ENCODE measurements at places on chromosomes 5 and 9.

GRCh38 chr5:57176350-57176857 is 2.5 kb downstream of the GPBP1 start:
- DNase-seq: no peak

DNA sequence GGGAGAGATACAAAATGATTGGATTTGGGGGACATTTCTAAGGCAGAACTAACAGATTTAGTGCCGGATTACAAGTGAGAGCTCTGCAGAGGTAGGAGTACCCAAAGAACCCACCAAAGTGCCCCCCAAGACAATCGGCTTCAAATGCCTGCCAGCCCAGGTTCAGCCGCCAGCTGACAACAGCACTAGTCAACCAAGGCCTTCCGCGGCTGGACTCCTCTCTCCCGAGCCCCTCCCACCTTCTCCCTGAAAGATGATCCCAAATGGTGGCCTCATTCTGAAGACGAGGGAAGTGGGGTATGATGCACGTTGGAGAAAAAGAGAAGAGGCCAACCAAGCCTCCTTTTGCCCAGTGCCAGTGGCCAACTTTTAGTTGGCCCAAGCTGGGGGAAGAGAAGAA is 210.4 kb upstream of the SLC30A5 start:
- no peak for DNase-seq

DNA sequence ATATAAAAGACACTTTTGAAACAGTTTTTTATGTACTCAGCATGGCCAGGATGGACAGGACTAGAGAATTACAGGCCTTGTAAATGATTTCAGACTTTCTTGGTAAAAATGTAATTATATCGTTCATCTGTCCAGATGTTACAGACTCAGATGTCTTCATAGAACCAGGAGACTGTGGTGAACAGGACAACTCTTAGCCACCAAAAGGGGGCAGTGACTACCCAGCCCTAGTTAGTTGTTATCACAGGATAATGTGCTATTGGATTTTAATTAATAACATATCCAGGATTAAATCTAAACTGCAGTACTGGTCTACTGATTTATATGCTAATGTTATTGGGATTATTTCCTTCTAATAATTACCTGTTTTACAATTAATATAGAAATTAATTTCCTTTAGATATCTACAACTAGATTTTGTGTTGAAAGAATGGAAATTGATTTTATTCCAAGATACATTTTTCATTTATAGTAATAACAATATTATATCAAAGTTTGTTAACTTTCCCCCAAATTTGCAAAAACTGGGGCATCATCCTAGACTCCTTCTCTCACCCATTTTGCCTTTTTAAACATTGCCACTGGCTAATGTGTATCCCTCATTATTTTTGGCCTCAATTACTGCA is 99.4 kb downstream of the MTREX start:
- DNase-seq: no peak

GRCh38 chr9:92151691-92152393 is 36.6 kb upstream of the SPTLC1 start:
- DNase-seq: no peak

DNA sequence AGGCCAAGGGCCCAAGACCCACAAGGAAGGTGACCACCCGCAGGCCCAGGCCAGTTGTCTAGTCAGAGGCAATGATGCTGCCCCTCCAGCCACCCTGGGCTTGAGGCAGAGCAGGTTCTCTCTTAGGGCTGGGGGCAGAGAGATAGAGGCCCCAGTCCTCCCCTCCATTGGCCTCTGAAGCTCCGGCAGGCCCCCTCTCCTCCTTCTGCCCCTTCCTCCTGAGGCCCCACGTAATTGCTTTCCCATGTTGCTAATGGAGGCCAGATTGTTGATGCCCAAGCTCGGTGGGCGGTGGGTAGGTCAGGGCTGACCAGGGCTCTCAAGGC is 26.6 kb upstream of the ENHO start:
- DNase-seq: no peak

DNA sequence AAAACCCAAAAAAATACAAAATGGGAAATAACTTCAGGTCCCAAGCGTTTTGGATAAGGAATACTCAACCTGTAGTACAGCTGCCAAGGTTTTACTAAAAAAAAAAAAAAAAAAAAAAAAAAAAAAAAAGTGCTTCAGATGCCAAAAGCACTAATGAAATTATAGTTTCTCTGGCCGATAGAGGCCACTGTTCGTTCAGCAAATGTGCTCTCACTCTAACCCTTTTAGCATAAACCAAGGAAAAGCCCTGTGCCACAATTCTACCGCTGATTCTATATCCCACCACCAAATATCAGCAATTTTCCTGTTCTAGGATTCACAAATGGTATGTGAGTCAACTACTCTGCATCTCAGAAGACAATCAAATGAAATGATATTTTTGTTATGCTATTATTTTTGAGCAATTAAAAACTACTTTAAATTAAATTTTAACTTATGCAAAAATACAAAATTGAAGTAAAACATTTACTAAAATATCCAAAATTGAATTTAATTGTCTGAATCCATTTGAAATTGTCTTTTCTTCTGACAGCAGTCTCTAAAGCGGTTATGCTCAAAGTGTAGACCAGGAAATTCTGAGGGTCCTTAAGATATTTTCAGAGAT is 79.8 kb downstream of the RICTOR start:
- no peak for DNase-seq

GRCh38 chr9:9498846-9499245 is 1114.0 kb downstream of the PTPRD start:
- DNase-seq: no peak

- no peak for DNase-seq
Observed at GRCh38 chr5:1474183-1474839, 29.1 kb upstream of the SLC6A3 start.

- no peak for DNase-seq
Observed at GRCh38 chr9:94159069-94159939, 75.0 kb downstream of the PTPDC1 start.

GRCh38 chr9:676780-677438 is 164.6 kb upstream of the DMRT1 start:
- DNase-seq: no peak

DNA sequence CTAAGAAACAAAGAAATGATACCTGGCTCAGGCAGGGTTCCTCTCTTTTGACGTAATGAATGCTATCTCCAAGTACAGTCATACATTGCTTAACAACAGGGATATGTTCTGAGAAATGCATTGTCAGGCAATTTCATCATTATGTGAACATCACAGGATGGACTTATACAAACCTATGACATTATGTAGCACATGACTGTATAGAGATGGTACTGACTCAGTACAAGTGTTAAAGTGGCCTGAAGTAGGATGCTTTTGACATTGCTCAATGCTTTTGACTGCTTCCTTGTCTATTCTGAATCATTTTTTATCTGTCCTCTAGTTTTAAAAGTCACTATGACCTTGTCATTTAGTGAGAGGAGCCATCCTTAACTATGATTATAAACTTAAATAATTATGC is 147.6 kb downstream of the NR2F1-AS1 start:
- no peak for DNase-seq

All from activated T-cell treated with anti-CD3 and anti-CD28 coated beads for 48 hours (primary cell).